A549 (cell line): ENCODE measurements at places on chromosomes 6 and 20.

- DNase-seq = no peak
Measured at GRCh38 chr6:169092375-169092774, 161.3 kb downstream of the THBS2 start.

DNA sequence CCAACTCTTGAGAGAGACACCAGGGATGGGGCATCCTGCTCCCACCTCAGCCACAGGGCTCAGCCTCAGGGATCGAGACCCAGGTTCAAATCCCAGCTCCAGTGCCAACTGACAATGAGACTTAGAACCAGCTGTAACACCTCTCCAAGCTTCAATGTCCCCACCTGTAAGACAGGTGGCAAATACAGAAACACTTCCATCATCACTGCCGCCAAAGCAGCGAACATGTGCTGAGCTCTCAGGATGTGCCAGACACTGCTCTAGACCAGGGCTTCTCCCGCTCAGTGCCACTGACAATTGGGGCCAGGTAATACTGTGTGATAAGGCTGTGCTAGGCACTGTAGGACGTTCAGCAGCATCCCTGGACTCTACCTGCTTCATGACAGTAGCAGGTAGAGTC, 22.1 kb downstream of the PREX1 start:
- no peak for DNase-seq

- DNase-seq = no peak
Measured at GRCh38 chr6:152371775-152372174, 265.4 kb downstream of the SYNE1 start.

DNA sequence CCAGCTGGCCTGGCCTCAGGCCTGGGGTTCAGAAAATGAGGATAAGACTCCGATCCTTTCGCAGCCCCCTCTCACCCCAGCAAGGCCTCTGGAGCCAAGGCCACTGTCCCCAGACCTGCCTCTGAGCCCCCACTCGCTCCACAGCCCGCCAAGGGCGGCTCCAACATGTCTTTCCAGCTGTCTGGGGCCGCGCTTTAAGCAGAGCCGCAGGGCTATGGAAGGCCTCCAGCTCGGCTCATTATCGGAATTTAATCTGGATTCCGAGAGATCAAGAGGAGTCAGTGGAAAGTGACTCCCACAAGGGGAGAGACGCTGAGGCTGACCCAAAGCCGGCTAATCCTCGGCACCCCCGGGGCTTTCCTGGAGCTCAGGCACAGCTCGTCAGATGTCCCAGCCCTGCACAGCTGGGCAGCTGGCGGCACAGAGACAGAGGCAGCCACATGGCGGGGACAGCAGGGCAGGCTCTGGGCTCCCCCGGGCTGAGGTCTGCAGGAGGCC, 41.8 kb downstream of the BMP7 start:
- DNase-seq = no peak
